ENCODE measurements at places on chromosomes 5 and 9.

GRCh38 chr9:113578279-113578865 is 114.8 kb downstream of the RGS3 start:
- DNase-seq, result peak; percentile 80

GRCh38 chr5:106142116-106142515 is 1528.6 kb downstream of the EFNA5 start:
- DNase-seq, result no peak

DNA sequence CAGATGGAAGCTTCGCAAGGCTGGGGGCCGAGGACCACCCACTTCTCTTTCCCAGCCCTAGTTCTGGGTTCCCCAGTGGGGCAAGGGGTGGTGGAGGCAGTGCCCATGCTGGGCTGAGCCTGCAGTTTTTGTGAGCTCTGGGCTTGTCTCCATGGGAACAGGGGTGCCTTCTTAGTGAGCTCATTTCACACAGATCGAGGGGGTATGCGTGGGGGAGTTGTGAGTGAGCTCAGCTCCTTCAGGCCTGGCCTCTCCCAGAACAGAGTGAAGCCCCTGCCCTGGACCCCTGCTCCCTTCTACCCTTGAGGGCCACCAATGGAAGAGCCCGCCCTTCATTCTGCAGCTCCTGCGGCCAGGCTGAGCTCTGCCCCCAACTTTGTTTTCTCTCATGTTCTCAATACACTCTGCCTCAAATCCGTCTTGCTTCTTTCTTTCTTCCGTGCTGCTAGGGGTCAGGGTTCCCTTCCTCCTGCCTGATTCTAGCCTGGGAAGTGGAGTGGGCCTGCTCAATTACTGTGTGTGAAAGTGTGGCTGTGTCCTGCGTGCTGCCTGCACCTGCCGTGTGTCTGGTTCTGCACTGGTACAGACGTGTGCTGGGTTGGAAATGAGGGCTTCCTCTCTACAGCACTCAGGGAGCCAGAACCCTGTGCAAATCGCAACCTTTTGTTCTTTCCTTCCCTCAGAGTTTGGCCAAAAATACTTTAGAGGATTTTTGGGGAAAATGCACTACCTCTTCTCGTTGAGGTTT is 9.0 kb upstream of the MYOZ3 start:
- DNase-seq, result no peak

DNA sequence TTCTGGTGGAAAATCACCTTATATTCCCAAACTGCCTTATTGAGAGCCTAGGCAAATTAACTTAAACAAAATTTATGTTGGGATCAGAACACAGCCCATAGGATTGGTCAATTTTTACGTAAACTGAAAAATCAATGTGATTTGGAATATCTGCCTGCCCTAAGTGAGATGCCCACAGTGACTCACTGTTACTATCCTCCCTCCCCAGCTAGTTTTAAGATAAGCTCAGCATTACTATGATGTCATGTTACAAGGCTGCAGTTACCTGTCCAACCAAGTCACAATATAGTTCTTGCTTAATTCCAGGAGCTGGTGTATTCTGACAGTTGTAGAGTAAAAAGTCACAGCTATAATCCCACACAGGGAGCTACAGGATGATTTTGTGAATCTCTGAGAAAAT is 23.1 kb downstream of the SKP1 start:
- DNase-seq, result no peak

GRCh38 chr9:125521462-125522327 is 185.3 kb downstream of the MAPKAP1 start:
- DNase-seq, result peak; percentile 99

DNA sequence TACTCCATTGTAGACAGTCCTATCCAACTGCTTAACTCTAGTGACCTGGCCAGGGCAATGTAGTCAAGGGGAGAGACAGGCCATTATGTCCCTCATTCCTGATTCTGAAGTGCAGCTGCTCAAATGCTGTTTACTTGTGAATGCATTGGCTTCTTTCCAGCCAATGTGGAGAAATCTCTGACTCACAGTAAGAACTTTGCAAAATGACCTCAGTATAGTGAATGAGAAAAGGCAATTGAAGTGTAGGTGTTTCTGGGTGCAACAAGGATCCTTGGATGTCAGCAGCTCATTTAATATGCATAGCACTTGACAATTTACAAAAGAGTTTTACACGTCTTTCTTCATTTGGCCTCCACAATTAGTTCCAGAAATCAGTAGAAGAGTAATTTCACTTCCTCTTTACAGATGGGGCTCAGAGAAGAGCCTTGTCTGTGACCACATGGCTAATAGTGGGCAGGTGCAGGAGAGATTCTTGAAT is 367.2 kb downstream of the OSTF1 start:
- DNase-seq, result no peak

DNA sequence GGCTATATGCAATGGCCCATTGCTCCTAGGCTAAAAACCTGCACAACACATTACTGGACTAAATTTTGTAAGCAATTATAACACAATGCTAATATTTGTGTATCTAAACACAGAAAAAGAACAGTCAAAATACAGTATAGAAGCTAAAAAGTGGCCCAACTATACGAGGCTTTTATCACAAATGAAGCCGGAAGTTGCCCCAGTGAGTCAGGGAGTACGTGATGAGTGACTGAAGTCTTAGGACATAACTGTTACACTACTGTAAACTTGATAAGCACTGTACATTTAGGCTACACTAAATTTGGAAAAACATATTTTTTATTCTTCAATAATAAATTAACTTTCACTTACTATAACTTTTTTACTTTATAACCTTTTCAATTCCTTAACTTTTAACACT is 105.2 kb upstream of the PRR16 start:
- DNase-seq, result peak; percentile 9

- DNase-seq, result peak; percentile 74
Measured at GRCh38 chr5:83632874-83633273, 87.8 kb downstream of the HAPLN1 start.

DNA sequence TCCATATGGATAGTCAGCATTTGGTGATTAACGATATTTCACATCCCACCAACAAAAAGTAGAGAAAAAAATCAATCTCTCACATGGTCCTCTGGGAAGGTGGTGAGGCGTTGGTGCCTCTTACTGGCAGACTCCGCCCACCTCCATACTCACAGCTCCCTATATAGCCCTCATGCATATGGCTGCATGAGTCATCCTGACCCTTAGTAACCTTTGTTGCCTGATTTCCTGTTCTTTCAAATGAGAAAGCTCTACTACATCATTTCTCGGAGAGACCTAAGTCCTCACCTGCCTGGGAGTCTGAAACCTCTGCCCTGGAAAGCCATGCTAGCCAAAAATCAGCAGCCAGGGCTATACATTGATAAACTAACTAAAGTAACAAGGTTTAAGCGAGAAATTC is 33.3 kb upstream of the ABCA1 start:
- DNase-seq, result peak; percentile 93

DNA sequence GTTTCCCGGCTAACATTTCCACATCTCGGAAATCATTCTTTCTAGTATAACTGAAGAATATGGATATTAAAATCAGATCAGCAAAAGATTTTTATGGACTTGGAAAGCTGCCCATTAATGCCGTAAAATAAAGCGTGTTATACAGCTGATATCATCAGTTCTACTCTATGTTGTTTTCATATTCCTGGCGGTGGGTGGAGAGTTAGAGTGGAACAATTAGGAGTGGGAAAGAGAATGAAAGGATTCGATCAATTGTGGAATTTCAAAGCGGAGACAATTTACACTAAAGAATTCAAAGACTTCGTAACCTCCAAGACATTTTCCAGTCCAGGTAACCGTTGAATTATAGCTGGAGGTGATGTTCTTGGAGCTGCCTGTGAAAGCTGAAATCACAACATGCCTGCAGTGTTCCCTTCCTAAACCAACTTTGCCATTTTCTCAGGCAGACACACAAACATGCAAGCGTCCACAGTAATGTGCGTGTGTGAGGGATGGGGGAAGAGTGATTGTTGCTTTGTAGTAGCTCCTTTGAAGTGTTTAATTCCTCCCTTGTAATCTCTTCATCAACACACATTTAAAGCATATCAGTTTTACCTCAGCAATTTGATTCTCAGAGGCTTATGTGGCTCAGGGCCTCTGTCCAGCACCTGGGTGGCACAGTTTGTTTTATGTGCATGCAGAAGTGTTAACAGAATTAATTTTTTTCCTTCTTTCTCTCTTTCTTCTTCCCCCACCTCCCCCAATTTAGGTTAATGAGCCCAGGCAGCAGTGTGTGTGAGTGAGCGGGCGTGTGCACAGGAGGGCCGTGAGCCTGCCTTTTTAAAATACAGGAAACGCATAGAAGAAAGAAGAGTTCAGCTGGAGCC is 544.1 kb downstream of the RAB3C start:
- peak; percentile 58 for DNase-seq

DNA sequence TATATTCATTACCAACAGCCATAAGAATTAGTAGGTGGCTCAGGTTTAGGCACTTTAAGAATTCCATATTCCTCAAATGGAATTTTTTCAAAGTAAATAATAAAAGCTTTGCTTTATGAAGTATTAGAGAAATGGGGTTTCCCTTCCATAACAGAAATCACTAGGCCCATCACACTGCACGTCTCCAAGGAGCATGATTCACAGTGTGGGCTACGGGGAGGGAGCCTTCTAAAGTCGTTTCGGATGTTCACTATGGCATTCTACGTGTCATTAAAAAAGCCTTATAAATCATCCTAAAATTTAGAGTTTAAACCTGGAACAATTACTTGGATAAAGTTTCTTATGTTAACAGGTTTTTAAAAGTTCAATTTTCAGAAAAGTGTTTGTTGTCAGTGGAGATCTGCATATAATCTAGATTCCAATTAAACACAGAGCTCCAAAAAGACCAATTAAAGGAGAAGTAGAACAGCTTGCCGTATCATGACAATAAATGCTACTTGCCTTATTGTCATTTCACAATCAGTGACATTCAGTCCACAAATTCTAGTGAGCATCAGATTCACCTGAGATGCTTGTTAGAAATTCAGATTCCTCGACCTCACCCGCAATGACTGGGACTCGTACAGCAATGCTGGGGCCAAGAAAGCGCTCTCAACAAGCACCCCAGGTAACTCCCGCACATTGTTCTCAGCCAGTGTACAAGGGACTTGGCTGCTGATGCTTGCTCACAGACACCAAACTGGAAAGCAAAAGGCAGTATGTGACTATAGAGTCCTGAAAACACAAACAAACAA is 115.7 kb downstream of the NFIB start:
- no peak for DNase-seq
